Right lobe of liver (tissue), 6 donors: ENCODE measurements at places on chromosomes 1 and 21. TPM values are rescaled to one million over a fixed set of nuclear protein-coding genes. Genes with fewer than 3 reads are reported as not detected.

The TMEM81 gene
- 1.4 TPM for total RNA-seq

DNA sequence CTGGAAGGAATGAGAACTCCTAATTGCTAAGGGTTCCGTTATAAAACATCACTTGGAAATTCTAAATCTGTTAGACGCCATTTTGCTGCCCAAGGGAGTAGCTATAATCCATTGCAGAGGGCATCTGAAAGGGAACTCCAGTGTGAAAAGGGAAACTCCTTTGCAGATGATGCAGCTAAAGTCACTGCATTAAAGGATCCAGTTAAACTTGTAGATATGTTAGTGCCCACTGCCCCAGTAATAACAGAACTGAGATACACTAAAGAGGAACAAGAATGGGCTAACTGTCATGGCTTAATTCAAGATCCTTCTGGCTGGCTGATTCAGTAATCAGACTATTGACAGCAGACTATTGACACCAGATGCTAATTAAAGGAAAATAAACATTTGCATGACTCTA, 81.8 kb upstream of the KIAA0040 start:
- DNase-seq = no peak

GRCh38 chr1:203186091-203186445, 436 bp downstream of the CHI3L1 start:
- no peak for DNase-seq

DNA sequence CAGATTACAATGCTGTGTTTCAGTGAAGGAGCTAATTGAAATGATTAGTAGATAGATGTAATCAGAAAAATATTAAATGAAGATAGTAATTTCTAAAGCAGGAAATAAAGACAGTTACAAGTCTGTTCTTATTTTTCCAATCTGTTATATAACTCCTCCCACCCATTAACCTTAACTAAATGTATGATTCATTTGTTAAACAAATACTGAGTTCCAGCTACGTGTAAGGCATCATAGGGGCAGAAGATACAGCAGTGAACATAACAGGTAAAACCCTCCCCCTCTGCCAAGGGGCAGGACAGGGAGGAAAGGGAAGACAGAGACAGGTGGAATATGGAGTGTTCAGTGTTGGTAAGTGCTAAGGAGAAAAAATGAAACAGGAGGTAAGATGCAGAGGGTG, at the start of gene FAM177B:
Gene FAM177B (plus strand): TSS at position 231 of the 400 bp plus-strand sequence. CDS start 9,344 bp downstream, outside the sequence.
- no peak for DNase-seq

The ALPL gene
- total RNA-seq = 50.8 TPM

GRCh38 chr1:79638382-79638781, 631.9 kb upstream of the ADGRL4 start:
- no peak for DNase-seq

- DNase-seq = no peak
Measured at GRCh38 chr1:192513697-192514096, 61.9 kb upstream of the RGS1 start.

The MRPL39 gene
- total RNA-seq = 18.4 TPM

The MYOG gene
- not detected for total RNA-seq

- DNase-seq = no peak
Measured at GRCh38 chr1:30764939-30765555, 7.5 kb upstream of the LAPTM5 start.
